AG09309 (cell line): ENCODE measurements at places on chromosomes 6 and 20.

DNA sequence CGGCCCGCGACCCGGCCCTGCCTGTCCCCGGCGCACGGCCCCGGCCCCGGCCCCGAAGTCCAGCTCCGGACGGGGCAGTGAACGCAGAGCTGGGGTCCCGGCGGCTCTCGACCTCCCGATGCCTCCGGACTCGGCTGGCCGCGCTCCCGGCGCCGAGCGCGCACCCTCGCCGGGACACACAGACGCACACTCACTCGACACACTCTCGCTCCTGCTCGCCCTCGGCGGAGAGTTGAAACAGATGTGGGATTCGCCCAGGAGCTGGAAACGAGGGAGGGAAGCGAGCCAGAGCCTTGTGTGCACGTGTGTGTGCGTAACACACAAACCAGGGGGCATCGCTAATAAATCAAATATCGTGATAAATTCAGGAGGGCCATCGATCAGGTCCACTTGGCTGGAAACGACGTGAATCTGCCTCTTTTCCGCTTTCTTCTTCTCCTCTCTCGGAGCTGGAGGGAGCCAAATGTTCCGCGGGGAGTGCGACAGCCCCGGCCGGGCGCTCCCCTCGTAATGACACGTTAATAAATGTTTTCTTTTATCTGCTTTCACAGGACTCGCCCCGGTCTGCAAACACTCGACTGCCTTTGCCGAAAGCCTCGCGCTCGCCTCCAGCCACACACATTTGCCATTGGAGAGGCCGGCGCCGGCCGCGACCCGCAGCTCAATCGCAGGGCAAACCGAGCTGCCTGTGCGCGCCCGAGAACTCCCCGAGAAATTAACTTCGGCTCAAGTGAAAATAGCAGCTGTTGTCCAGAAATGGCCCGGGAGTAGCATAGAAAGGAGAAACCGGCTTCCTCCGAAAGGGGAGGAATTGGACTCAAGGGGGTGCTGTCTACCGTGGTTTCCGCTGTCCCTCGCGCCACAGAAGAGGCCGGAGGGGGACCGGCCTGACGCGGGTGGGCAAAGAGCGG is 828 bp upstream of the SULF2 start:
- DNase-seq, result peak; percentile 54

DNA sequence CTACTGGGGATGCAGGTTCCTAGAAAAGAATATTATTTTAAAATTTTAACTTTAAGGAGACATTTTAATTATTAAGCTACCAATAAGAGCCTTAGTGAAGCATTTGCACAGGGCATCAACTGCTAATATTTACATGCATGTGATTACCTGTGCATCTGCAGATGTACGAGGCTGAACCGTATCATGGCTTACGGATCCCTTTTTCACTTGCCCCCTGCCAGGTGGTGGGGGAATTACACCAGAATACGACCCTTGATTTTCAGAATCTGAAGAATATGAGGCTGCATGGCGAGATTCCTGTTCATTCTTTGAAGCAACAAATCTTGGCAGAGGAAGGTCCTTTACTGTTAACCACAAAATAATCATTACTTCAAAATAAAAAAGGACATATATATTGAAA is 42.7 kb downstream of the REPS1 start:
- DNase-seq, result no peak

GRCh38 chr6:20718705-20719653 is 184.7 kb downstream of the CDKAL1 start:
- DNase-seq, result no peak

DNA sequence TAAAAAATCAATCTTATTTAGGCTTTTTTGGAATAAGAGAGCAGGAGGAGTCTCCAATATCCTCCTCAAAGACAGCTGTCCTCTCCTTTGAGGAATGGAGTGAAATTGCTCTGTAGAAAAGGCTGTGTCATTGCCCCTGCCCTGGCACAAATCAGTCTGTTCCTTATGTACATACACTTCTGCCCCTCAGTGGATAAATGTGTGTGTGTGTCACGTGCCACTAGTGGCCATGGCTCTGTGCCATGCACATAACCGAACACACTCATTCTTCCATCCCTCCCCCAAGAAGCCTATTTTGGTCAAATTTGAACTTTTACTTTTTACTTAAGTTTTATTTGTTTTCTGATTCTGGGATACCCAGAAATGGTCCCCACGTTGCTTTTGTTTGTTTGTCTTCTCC is 49.2 kb downstream of the ANKS1A start:
- DNase-seq, result no peak

GRCh38 chr6:51684603-51685002 is 402.8 kb downstream of the PKHD1 start:
- DNase-seq, result no peak

- no peak for DNase-seq
Observed at GRCh38 chr6:93139408-93140081, 279.8 kb downstream of the EPHA7 start.

- peak; percentile 59 for DNase-seq
Observed at GRCh38 chr6:132333639-132334520, 67.4 kb downstream of the MOXD1 start.
